ENCODE measurements at places on chromosomes 16 and 17.

DNA sequence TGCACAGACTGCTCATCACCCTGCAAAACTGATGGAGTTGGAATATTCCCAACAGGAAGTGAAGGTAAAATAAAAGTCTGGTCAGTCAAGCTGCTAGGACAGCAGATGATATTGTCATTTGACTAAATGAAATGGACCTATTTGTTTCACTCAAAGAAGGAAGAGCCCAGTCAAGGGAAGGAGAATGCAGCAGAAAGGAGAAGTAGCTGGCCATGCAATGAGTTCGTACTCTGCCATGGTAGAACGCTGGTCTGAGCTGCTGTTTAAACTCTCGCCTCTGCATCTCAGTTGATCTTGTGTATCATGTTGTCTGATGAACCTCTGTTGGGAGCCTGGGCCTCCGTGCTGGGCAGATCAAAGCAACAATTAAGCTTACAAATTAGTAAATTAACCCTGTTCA lies 15.6 kb upstream of the YPEL2 start:
- no peak for DNase-seq

DNA sequence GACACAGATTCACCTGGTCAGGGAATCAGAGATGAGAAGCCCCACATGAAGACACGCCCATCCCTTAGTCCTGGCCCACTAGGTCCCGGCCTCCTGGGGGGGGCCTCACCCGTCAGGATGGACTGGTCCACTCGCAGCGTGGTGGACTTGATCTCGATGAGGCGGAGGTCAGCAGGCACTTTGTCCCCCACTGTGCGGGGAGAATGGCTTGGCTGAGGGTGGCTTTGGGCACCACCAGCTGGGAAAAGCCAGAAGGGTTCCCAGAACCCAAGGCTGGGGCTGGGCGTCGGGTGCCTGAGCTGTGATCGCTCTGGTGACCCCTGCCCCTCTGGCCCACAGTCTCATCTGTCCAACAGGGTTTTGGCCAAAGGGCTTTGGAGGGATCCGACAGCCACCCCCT lies 13.7 kb downstream of the ATP2A3 start:
- no peak for DNase-seq

- no peak for DNase-seq
Observed at GRCh38 chr16:48124266-48124665, 31.5 kb downstream of the ABCC12 start.

DNA sequence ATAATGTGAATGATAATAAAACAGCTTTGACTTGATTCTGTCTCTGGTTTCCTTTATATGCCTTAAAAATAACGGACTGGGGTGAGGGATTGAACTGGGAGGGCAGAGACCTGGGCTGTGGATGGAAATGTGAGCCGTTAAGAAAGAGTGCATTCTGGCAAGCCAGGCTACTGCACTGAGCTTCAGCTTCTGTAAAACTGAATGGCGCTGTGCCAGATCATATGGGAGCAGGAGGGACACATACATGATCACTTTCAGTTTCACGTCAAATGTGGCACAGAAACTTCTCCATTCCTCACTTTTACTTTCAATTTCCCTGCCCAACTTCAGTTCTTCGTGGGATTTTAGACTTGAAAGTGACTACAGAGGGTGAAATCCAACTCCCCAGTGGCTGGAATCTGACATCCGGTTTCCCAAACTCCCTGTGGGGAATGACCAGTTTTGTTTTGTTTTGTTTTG lies 1.1 kb downstream of the MT2A start:
- DNase-seq, result peak; percentile 40
